ENCODE measurements at places on chromosomes 1 and 21.

- no peak for DNase-seq
These were observed 27.7 kb downstream of the ARHGEF19 start for GRCh38 chr1:16184557-16185303.

DNA sequence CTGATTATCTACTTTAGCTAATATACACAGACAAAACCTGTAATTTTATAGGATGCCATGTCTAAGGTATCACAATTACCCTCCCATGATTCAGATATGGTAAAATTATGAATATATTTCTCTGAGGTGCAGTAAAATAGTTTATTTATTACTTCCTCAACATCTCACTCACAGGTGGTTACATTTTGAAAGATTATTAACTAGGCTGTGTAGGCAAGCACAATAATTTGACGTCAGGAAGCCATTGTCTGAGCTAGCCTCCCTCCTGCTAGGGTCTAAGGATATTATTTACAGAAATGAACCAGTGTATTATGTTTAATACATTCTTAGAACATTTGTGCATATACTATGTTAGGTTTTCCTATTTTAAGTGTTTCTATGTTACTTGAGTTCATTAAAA, 69.9 kb upstream of the ADGRL2 start:
- no peak for DNase-seq

DNA sequence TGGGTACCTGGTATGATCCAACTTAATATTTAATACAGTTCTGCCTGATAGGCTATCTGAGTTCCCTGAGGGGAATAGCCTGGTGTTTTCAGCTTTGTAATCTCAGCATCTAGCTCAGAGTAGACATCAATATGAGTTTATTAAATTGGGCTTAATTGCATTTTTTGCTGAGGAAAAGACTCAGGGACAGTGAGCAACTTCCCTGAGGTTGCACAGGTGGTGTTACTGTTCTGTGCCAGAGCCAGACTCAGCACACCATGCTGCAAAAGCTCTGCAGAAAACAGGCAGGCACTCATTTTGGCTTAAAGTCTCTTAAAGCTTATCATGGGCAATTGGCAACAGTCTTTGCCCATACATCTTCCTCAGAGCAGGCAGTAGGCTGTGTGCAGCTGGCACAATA, 90.5 kb upstream of the JUN start:
- DNase-seq = no peak

- no peak for DNase-seq
These were observed 12.7 kb downstream of the VSIG8 start for GRCh38 chr1:159849626-159850366.

- no peak for DNase-seq
These were observed 2.3 kb downstream of the OVAAL start for GRCh38 chr1:180560868-180561600.

DNA sequence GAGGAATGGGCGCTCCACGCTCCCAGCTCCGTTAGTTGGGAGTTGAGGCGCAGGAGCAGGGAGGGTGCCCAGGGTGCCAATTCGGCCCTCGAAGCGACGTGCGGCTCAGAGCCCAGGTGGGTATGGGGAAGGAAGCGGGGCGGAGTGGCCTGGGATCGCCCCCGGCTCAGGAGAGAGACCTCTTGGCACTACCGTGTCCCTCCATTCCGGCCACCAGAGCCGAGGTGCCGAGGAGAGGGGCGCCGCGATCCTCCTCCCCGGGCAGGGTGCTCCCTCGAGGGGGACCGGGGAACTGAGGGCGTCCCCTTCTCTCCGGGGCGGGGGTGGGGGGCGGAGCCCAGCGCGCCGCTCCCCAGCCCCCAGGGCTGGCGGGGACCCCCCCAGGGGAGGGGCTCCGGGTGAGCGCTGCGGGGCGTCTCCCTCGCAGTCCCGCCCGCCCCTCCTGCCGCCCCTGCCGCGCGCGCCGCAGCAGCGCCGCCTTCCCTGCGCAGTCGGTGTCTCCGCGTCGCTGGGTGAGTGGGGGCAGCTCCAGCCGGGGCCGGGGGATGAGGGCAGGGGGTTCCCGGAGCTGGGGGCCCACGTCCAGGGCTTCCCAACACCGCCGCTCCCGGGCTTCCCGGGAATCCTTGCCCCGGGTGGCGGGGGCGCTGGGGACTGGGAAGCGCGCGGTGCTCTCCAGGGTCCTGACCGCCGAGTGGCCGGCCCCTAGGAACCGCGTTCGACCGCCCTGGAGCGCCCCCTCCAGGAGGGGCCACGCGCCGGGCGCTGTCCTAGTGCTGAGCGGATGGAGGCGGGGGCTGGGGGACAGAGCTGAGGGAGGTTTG, at the start of gene HPCA:
Gene HPCA (plus strand): TSS at position 488 of the 824 bp plus-strand sequence. CDS start 2,408 bp downstream, outside the sequence.
- peak; percentile 61 for DNase-seq

- no peak for DNase-seq
These were observed 38.9 kb downstream of the MARK1 start for GRCh38 chr1:220566869-220567268.

- no peak for DNase-seq
These were observed 132.1 kb downstream of the TNNI3K start for GRCh38 chr1:74367175-74367813.

- DNase-seq = peak; percentile 38
These were observed at the start of gene RIPPLY3 for GRCh38 chr21:37006486-37007291. Gene RIPPLY3 (plus strand): TSS chr21:37006702. CDS start chr21:37006773, 71 bp downstream.

GRCh38 chr21:37845535-37845934, 70.7 kb downstream of the KCNJ6 start:
- no peak for DNase-seq

GRCh38 chr1:227888404-227889046, 59.2 kb downstream of the WNT9A start:
- DNase-seq = no peak

- DNase-seq = peak; percentile 44
These were observed 21.4 kb downstream of the MYBPH start for GRCh38 chr1:203153989-203154821.

DNA sequence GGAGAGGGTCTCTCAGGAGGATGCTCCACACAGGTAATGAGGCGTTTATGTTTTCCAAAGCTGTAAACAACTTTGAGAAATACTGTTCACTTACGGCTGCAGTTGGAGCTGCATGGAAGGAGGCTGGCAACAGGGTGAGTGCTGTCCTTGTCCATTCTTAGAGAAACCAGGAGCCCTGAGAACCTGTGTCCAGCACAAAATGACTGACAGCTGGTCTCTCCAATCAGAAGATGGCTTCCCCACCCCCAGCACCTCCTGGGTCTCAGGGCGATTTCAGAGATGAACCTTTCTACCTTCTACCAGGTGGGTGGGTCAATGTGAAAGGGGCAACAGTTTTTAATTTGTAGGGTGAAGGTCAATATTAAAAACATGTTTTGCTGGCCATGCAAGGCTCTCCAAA, 353.6 kb downstream of the NPHP4 start:
- DNase-seq = no peak

DNA sequence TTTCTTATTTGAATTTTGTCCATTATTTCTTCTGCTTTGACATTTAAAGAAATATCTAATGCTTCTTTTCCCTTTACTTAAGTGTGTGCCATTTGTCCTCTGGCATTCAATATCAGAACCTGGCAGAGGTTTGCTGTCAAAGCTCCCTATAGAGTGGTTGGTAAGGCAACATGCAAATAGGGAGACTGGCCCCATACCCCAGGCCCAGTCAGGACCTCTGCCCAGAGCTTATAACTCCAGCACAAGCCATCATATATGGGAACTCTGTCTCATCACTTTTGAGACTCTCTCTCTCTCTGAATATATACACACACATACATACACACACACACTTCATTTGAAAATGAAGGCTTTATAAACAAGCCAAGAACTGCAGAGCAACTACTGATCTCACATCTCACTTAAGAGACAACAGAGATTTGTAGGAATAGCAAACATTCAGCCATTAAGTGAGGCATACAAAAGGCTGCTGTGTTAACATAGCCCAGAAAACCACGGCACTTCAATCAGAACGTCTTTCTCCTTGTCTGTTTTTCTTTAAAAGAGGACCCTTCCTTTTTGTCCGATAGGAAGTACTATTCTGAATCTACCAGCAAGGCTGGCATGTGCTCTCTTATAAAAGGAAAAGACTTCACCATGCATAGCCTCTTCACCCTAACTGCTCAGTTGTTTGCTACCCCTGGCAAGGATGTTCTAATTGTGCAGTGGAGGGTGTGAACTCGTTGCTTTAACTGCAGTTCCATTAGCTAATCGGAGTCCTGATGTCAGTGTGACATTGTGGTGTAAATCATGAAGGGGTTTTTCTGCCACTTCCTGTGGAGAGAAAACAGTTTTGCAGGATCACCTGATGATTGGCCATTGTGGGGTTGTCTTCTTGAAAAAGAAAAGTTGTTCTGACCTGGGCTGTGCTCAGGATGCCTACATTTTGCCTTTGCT, 101.7 kb downstream of the NR5A2 start:
- DNase-seq = no peak

- no peak for DNase-seq
These were observed 63.8 kb downstream of the CLSTN1 start for GRCh38 chr1:9759939-9760338.

DNA sequence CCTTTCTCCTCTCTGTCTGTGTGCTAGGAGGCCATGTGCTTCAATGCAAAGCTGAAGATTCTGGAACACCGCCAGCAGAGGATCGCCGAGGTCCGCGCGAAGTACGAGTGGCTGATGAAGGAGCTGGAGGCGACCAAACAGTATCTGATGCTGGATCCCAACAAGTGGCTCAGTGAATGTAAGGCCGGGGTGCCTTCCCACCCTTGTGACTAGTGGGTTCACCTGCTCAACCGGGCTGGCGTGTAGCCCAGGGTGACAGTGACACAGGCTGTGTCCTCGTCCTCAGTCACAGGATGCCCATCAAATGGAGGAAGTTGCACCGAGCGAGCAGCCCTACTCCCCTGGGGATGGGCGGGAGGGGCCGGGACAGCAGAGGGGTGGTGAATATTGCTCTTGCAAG, 544.1 kb downstream of the KIF26B start:
- DNase-seq = peak; percentile 78

DNA sequence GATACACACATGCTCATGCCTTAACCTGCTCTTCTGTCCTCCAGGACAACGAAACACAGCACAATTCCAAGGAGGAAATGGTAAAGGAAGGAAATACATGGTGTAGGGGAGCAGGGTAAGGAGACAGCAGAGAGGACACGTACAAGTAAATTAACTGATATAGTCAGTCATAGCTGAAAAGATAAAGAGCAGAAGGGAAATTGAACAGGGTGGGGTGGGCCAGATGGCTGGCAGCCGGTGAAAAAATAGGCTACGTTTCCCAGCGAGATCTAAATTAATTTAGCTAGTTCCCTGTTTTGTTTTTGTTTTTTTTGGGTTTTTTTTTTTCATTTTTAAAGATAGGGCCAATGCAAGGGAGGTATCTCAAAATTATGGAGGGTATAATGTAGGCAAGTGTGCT, 109.2 kb downstream of the FAM78B start:
- DNase-seq = no peak

- no peak for DNase-seq
These were observed 186.3 kb upstream of the PLD5 start for GRCh38 chr1:242710847-242711246.

DNA sequence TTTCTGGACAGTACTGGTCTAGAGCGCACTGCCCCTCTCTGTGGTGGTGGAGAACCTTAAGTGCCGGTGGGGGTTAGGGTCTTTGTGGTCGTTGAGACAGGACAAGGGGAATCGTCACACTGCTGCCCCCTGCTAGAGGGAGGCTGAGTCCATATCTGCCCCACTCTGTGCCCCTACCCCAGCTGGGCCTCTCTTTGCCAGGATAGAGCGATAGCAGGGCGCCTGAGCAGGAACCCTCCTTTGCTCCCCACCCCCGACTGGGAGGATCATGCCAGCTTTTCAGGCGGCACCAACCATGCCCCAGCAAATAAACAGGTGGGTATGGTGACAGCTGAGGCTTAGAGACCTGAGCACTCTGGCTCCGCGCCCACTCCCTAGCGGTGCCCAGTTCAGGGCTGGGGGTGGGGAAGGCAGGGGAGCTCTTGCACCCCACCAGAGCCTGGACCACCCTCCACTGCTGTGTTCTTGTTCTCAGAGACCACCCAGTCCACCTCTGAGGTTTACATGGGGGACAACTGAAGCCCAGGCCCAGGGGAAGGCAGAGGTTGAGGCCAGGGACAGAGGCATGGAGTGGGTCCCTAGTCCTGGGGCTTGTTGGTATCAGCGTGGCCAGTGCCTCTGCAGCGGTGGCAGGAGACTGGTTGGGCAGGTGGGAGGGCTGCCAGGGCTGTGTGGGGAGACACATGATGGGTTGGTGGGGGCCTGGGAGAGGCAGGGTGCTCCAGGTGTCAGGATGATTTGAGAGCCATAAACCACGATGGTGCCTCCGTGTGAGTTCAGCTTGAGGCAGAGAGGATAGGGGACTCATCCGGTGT, 1.6 kb downstream of the PADI2 start:
- DNase-seq = no peak

DNA sequence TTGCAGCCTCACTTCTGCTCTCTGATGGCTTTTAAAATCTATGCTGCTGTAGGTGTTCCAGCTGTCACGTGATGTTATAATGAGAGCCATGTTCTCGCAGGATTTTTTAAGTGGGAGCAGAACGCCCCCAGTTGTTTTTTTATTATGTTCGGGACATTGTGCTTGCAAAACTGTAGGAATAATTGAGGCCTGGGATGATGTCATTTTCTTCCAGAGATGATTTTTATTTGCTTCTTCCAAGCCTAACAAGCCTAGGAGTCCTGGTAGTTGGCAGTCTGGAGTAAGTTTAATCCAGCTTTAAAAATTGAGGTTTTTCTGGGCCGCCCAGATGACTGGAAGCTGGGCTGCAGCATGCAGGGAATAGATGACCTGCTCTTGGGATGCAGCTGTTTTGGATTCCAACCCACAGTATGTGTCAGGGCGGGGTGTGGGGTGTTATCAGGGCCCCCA, 34.6 kb upstream of the CHIT1 start:
- no peak for DNase-seq

DNA sequence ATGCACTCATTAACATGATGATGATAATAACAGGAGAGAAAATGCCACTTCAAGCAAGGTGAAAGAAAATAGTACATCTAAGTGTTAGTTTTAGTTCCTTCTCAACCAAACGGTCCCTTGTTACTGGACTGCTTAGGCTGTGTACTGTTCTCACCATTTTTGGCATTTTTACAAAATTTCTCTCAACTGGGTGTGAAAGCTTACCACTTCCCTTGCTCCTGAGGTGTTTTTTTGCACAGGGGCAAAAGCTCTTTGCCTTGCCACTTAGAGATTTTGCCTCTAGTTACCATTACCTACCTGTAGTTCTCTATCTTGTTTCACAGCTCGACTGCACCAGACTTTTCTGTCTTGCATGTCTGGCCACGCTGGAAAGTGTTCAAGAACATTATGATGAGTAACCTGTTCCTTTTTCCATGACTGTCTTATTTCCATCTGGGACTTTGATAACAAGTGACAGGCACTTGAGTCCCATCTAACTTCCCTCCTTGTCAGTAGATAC, 10.7 kb downstream of the NEK7 start:
- DNase-seq = peak; percentile 9

All from NB4 (cell line).